ENCODE measurements at places on chromosomes 11 and 22.

DNA sequence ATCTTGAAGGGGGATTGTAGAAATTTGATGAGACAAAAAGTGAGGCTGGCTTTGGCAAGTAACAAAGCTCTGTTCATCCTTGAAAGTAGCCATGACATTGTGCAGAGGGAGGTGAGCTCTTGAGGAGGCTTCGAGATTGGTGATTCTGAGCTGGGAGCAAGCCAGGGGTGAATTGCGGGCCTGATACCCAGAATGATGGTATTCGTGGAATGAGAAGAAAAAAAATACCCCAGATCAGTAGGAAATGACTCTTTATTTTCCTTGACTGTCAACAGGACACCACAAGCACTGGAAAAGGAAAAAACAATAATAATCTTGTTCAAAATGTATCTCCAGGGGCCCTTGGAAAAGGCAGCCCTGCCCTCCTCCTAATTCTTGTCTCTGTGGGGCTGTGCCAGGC, 62.7 kb downstream of the TSPAN18 start:
- no peak for DNase-seq

GRCh38 chr11:122853971-122854446, 15.7 kb downstream of the CRTAM start:
- DNase-seq: peak; percentile 18

DNA sequence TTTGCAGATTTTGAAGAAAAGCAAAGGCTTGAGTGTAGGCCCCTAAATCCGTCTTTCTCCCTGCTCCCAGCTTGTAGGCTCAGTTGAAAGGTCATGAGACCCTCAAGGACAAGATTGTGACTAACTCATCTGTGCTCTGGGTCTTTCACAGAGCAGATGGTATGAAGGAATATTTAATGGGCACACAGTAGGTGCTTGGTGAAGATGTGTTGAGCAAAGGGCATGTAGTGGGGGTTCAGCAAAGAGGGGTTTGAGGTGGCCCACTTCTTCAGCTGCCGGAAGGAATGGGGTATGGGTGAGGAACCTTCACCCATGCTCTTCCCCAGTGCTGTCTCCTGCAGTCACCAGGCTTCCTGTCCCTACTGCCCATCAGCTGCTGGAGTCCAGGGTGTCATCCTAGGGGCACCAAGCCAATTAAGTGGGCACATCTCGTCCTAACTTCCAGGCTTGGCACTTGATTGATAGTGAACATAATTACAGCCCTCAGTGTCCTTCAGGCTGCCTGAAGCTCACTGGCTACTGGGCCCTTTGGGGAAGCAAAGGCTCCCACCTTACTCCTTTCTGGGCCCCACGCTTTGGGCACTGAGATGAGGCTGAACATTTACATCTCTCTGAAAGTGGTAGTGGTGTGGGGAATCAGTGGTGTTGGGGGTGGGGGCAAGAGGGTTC, 15.0 kb downstream of the DGAT2 start:
- no peak for DNase-seq

GRCh38 chr11:108788565-108789199, 123.8 kb downstream of the DDX10 start:
- DNase-seq: no peak

- DNase-seq: no peak
Measured at GRCh38 chr22:46175631-46176030, 25.3 kb downstream of the PPARA start.
